ENCODE measurements at places on chromosomes 7 and 10.

DNA sequence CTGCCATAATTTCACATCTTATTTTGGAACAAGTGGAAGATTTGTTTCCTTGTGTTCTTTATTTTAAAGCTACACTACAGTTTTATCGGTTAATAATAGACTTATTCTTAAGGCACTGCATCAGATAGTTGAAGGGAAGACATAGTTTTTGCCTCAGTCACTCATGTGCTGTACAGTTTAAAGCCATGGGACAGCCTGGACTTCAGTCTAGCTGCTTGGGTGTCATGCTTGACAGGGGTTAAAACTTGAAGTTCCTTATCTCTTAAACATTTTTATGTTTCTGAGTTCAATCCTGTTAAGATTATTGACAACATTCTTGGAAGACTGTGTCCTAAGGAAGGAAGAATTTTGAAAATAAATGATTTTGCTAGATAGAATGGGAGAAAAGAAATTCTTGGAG is 49.7 kb downstream of the PPP1R9A start:
- DNase-seq = no peak

DNA sequence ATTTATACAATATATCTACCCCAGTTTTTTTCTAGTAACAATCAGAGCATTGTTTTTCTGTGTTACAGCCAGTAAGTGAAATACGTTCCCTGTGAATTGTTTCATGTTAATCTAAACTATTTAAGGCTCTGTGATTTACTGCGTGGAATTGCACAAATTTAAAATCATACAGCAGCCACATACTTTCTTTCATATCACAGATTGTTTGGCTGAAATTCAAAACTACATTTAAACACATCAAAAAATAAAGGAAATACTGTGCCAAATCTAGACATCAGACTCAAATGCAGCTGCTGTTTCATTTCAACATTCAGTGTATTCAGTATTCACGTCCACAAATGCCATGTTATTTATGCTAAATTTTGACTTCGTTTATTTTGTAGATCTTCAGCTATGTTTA is 242.6 kb upstream of the HGF start:
- DNase-seq = no peak

GRCh38 chr10:63547628-63548360 is 26.6 kb downstream of the REEP3 start:
- no peak for DNase-seq

GRCh38 chr10:30791197-30791611 is 161.7 kb upstream of the LYZL2 start:
- no peak for DNase-seq

- DNase-seq = no peak
Measured at GRCh38 chr10:30742471-30742870, 112.9 kb upstream of the LYZL2 start.

DNA sequence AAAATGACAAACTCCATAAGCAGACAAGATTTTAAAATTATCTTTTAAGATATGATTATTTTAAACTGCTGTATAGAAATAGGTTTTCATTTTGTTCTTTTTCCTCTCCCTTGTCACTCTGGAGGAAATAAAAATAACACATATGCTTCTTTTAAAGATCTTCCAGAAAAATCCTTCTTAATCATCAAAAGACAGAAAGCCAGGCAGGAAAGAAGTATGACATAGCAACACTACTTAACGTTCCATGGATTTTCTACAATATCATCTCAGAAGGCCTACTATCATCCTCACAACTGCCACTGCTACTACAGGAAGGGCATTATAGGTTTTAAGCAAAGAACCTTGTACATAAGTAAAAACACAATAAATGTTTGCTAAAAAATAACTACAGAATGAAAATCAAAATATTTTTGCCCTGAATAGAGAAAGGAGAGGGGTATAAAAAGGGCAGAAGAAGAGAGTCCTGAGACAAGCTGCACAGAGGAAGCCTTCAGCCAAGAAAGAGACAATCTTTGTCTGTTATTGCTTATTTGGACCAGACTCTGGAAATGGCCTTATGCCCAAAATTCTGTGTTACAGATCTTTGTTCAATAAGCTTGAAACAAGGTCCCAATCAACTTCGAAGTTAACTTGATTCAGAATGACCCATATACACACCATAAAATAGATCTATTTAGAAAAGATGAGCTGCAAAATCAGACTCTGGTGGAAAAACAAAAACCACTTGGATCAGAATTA is 67.8 kb downstream of the ABI1 start:
- DNase-seq = no peak

GRCh38 chr10:60979667-60980104 is 35.7 kb upstream of the RHOBTB1 start:
- no peak for DNase-seq

DNA sequence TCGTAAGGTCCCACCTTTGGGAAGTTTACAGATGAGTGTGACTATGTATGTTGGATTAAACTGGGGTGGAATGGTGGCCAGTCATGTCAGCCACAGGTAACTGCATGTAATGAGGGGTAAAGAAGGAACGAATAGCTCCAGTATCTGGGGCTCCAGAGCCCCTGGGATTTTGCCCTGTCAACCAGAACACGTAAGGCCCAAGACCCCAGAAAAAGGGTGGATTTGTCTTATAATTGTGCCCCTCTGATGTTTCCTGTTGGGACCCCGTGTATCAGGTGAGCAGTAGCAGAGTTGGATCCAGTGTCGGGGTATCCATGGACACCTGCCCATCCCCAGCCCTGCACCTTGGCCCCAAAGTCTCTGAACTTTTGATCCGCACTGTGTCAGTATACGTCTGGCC is 76.9 kb downstream of the ADARB2 start:
- DNase-seq = no peak

- DNase-seq = peak; percentile 89
Measured at GRCh38 chr7:105975770-105976417, 12.8 kb downstream of the CDHR3 start.

DNA sequence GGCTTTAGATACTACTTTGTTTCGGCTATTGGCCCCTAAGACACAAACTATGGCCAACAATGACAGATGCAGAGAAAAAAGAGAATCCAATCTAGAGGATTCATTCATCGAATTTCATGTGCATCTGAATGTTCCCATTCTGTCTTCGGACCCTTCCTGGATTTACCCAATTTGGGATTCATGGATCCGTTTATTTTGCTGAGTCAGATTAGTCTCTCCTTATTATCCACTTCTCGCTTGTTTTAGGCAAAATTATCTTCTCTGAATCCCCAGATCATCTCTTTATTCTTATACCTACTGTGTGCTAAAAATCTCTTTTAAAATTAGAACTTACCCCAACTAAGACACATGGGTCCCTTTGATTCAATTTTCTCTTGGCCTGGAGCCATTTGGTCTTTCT is 6.5 kb downstream of the TRPV6 start:
- no peak for DNase-seq

GRCh38 chr10:23826421-23826820 is 382.5 kb upstream of the KIAA1217 start:
- DNase-seq = peak; percentile 4

DNA sequence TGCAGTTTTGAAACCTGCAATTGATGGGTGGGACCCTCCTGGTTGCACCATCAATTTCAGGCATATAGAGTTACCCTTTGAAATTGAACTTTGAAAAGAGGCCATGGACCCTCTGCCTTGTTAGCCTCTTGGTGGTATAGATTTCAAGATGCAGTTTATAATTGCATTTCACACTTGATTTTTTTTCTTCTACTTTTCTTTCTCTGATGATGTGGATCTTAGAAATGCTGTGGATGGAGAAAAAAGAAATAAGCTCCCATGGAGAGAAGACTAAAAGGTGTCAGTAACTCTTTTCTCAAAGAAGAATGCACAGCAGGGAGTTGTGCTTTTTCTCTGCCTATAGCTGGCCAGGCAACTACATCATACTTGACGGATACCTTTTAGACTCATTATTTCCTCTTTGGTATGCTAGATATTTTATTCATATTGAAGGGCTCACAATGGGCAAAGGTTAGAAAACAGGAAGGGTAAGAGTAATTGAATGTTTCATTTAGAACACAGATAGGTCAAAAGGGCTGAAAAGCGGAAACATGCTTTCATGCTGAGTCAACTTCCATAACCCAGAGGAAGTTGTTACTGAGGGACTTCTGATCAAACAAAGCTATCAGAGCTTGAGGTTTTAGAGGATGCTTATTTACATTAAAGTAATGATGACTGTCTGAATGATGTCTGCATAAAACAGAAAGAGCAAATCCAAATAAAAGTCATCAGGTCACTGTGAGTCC is 773.2 kb upstream of the LRRN3 start:
- DNase-seq = peak; percentile 90

DNA sequence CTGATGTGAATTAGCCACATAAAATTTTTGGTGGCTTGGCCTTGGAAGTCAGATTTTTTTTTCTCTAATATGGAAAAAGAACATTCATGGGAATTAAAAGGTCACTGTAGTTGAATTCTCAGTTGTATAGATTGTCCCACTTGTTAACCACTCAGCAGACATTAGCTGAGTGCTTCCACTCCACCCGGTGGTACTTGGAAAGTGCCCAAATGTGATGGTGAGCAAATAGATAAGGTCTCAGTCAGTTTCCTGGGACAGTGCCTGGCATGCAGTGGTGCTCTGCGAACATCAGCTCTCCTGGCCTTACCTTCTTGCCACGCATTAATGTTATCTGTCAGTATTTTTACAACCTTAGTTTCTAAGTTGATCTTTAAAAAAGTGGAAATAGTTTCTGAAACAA is 1.4 kb downstream of the ATP5F1C start:
- peak; percentile 67 for DNase-seq

DNA sequence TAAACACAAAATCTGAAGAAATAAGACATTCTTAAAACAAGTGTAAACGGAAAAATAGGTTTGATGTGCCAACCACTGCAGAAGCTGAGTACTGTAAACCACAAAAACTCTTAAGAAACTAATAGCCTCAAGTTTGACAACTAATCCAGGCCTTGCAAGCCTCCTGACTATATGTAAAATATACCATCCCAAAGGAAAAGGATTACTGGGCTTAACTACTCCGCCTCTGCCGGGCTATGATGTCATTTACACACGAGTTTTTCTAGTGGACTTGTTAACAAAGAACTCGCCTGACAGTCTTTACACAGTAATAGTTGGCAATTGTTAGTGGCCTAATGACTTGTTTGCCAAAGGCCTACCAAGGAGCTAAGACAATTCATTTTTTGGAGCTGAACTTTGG is 2.1 kb downstream of the KIF5B start:
- peak; percentile 66 for DNase-seq

DNA sequence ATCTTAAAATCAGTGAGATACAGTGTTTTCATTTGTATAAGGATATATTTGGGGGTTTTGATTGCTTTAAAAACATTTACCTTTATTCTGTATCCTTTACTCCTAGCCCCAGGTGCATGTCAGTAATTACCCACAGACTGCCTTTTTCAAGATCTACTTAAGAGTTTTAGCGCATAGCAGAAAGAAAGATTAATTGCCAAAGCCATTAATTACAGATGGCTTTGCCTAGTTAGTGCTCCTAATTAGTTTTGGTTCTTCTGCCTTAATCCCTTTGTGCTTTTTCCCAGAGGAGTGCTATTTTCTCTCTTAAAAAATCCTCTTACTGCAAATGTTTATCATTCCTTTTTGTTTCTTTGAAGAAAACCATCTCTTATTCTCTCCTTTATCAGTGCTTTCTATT is 122.8 kb downstream of the MAPK8 start:
- no peak for DNase-seq

GRCh38 chr7:29955799-29956486 is 33.7 kb downstream of the SCRN1 start:
- no peak for DNase-seq

GRCh38 chr7:51369746-51370145 is 53.1 kb upstream of the COBL start:
- DNase-seq = no peak

GRCh38 chr7:69002416-69002815 is 595.9 kb upstream of the AUTS2 start:
- peak; percentile 0 for DNase-seq

DNA sequence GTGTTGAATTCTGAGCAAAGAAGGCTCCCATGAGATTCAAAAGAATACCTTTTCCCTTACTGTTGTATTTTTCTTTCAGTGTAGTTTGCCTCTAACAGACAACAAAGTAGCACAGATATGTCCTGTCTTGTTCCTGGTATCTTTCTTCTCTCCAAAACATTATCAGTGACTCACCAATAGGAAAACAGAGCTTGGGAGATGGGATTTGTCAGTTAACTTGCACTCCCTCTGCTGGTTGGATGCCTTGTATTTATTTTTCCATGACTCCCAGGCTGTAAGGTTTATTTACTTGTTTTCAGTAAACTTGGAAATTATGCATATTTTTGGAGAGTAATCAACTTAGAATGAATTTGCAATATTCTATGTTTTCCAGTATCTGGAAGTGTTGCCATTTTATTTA is 129.7 kb downstream of the SAMD9 start:
- peak; percentile 67 for DNase-seq

DNA sequence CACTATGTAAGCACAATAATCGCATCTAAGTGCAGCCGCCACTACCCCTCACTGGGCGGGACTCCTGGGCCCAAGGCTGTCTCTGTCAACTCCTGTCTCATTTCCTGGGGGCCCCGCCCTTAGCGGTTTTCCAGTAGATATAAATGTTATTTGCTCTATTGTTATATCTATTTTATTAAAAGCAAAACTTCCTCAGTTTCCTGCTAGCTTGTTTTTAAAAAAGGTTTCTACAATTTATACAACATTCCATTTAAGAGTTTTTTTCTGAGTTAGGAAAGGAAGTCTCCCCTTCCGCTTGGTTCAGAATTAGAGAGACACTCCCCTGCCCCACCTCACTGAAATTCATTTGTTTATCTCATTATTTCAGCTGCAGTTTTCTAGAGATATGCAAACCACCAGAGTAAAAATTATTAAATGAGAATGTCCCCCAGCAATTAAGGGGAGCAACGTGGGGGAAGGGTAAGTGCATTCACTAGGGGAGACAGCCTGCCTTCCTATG is 82.7 kb downstream of the RAMP3 start:
- DNase-seq = no peak

Data from EL (cell line).